ENCODE measurements at places on chromosomes 5 and 9. TPM values are rescaled to one million over a fixed set of nuclear protein-coding genes. Genes with fewer than 3 reads are reported as not detected.
A peak's percentile ranks its signal among the peaks of the same experiment; 100 is the strongest.

DNA sequence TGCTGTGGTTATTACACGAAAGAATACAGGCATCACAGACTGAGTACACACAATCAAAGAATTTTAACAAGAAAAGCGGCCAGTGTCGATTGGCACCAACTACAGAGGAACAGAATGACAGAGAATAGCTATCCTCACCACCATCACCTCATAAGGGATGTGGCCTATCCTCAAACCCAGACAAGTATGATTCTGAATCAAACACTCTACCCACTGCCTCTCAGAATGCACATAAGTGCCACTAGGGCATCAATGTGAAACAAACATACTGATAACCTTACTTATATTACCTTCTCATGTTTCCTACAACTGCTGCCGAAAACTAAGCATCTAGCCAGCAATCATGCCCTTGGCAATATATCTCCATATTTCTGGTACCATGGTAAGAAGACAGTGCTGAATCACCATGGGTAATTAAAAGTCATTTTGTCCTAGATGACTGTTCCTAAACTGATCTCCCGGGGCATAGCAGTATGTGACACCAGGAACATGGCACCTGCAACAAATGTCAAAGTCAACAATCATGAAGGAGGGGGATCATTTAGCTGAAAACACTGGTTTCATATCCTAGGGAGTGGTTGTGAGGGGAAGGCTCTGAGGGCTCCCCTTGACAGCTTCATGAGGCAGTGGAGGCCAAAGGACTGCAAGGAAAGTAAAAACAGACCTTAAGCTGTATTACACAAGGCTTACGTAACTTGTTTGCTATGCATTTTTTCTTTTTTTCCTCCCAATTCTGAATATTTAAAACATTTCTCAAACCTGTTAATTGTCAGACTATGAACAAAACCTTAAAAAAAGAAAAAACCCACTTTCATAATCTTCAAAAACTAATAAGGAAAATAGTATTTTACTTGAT lies 88.3 kb downstream of the LHFPL2 start:
- peaks cover 3% of the 10 kb centered on the region for H3K36me3 ChIP-seq
- no peaks in the 10 kb centered on the region for H3K4me1 ChIP-seq
- H3K27ac ChIP-seq: no peak overlapping the region
- no peak overlapping the region for H3K4me3 ChIP-seq

DNA sequence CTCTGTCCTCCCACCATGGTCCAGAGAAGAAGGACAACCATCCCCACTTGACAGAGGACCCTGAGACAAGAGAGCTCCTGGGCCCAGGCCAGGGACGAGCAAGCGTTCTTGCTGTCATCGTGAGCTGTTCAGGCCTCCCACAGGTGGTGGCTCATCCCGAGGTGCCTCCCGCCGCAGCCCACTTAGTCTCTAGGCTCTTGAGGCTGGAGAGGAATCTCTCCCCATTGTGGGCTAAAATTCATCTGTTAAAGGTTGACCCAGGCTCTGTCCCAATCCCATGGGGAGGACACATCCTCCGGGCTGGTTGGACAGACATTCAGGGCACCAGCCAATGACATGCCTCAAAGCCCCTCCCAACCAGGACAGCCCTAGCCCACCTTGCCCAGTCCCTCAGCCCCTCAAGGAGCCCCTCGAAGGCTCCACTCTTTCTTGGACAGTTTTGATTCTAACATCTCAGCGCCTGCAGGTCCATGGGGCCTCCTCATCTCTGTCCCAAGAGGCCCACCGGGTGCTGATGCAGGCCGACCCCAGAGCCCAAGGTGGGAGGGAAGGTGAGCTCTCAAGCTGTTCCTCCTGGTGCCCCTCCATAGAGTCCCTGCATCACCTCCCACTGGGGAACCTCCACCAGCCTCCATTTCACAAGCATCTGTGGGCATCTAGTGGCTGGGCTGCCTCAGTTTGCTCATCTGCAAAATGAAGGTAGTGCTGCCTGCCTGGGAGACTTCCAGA lies 52.9 kb downstream of the BARX1 start:
- no peak for DNase-seq
- no peaks in the 10 kb centered on the region for H3K4me1 ChIP-seq
- no peaks in the 10 kb centered on the region for H3K27me3 ChIP-seq
- no peak overlapping the region for H3K27ac ChIP-seq
- no peaks in the 10 kb centered on the region for H3K36me3 ChIP-seq

DNA sequence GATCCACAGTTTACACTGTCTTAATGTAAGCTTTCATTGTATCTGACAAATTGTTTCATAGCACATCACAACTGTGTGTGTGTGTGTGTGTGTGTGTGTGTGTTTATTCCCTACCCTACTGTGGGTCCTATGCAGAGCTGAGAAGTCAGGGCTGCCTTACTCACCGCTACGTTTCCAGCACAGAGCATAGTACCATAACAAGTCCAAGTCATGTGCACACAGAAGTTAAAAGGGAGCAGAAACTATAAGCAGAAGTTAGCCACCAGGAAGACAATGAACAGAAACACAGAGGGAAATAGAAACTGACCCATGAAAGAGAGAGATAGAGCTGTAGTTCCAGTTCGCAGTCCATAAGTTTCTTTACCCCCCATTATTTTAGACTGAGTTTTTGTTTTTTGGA lies 38.2 kb upstream of the DMXL1 start:
- H3K4me1 ChIP-seq: peaks cover 15% of the 10 kb centered on the region
- no peak overlapping the region for H3K4me3 ChIP-seq
- no peaks in the 10 kb centered on the region for H3K27me3 ChIP-seq
- H3K27ac ChIP-seq: no peak overlapping the region
- H3K36me3 ChIP-seq: no peaks in the 10 kb centered on the region

DNA sequence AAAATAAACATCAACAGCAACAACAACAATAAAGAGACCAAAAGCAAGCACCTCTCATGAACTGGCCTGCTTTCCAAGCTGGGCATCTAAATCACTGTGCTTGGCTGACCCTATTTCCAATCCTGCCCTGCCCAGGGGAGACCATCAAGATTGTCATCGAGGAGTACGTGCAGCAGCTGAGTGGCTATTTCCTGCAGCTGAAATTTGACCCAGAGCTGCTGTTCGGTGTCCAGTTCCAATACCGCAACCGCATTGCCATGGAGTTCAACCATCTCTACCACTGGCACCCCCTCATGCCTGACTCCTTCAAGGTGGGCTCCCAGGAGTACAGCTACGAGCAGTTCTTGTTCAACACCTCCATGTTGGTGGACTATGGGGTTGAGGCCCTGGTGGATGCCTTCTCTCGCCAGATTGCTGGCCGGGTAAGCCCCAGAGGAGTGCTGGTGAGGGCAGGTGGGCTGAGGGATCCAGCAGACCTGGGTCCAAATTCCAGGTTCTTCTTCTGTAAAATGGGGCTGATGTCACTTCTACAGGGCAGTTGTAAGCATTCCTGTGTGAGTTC lies 15.6 kb downstream of the PTGS1 start:
- no peak overlapping the region for H3K4me3 ChIP-seq
- H3K27me3 ChIP-seq: no peaks in the 10 kb centered on the region
- H3K27ac ChIP-seq: no peak overlapping the region

DNA sequence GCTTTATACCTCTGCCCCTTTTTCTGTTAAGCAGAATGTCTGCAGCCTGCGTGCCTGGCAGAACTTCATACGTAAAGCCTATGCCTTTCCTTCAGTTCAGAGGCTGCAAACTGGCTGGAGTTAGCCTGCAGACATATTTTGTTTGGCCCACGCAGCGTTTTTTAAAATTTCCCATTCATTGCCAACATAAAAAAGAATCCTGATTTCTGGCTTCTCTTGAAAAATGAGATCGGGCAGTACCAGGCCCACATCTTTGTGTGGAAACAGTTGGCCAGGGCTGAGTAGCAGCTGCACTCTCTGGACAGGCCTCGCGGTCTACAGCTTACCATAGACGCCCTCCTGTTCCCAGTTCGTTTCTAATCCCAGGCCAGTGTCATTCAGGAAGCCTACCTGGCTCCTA lies 104.4 kb downstream of the SMARCA2 start:
- DNase-seq: no peak
- no peaks in the 10 kb centered on the region for H3K27me3 ChIP-seq
- no peaks in the 10 kb centered on the region for H3K4me1 ChIP-seq

GRCh38 chr5:131109540-131110255 lies 55.4 kb downstream of the HINT1 start:
- no peak overlapping the region for H3K4me3 ChIP-seq
- no peaks in the 10 kb centered on the region for H3K36me3 ChIP-seq
- H3K27me3 ChIP-seq: no peaks in the 10 kb centered on the region
- DNase-seq: peak; percentile 64

The MYORG gene
- total RNA-seq: 4.7 TPM

All from PC-3 (cell line).